Choroid plexus epithelial cell (primary cell): ENCODE measurements at places on chromosomes 13 and 19.

- peak; percentile 22 for DNase-seq
These were observed 21.9 kb downstream of the ONECUT3 start for GRCh38 chr19:1774989-1775772.

DNA sequence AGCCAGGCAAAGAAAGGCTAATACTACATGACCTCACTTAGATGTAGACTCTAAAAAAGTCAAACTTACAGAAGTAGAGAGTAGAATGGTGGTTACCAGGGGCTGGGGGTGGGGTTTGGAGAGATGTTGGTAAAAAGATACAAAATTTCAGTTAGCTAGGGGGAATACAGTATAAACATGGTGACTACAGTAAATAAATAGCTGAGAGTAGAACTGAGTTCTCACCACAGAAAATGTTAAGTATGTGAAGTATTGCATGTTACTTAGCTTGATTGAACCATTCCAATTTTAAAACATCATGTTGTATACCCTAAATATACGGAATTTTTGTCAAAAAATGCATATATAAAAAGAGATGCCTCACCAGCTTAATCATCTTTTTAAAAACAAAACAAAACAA lies 67.5 kb upstream of the DOCK9 start:
- DNase-seq, result peak; percentile 76

DNA sequence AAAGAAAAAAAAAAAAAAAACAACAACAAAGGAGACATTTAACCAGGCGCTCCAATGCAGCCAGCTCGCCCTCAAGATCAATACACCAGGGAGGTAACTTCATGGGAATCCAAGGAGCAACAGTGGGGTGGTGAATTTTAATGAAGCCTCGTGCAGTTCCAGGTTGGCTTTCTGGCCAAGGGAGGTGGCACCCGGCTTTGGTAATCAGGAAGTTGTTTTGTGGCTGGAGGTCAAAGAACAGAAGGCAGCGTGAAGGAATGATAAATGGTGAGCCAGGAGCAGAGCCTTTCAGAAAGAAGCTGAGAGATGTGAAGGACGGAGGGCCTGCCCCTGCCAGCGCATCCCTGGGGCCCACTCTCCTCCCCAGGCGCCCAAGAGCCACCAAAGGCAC lies 188.2 kb upstream of the TSC22D1 start:
- DNase-seq, result no peak

DNA sequence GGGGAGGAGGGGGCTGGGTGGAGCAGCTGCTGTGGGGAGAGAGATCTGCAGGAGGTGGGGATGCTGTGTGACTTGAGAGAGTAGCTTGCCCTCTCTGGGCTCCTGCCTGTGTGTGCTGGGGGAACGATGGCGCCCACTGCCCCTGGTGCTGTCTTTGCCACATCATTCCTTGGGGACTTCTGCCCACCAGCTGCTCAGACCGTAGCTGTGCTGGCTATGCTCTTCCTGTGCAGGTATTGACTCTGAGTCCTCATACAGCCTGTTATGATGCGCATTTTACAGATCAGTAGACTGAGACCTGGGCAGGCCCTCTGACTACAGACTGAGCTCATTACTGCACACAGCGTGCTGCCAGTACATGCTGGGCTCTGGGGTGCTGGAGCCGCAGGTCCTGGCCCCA lies 51.1 kb downstream of the DNM2 start:
- no peak for DNase-seq

DNA sequence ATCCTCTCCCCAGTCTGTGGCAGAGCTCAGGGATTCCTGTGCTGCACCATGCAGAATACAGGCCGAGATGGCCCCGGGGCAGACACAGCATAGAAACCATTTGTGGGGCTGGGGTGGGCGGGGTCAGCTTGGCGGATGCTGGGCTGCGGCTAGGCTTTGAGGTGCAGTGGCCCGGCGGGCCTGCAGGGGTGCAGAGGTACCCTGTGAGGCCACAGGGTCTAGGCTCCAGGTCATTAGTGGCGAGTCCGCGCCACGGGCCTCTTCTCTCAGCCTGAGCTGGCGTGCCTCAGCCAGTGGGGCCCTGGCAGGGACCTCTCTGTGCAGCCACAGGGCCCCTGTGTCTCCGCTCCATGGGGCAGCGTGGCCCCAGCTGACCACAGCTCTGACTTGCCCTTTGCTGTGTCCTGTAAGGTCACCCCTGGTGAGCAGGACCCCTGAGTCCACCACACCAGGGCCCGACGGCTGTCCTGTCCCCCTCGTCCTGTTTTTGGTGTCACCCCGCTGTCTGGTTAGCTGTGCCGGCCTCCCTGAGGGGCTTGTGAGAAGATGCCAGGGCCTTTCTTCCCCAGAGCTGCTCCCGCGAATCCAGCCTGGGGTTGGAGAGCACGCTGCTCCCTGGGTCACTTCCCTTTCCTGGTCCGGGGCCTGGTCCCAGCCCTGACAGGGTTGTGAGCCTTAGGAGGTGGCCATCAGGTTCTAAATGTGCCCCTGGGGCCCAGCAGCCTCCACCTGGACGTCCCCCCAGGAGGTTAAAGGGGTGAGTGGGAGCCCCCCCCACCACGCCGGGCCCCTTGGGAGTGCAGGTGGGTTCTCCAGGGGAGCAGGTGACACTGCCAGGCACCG lies 12.1 kb downstream of the KDM4B start:
- DNase-seq, result no peak

GRCh38 chr19:57637379-57637778 lies 4.4 kb downstream of the ZNF211 start:
- DNase-seq, result no peak

- no peak for DNase-seq
These were observed 17.1 kb downstream of the NUMBL start for GRCh38 chr19:40673397-40673796.

DNA sequence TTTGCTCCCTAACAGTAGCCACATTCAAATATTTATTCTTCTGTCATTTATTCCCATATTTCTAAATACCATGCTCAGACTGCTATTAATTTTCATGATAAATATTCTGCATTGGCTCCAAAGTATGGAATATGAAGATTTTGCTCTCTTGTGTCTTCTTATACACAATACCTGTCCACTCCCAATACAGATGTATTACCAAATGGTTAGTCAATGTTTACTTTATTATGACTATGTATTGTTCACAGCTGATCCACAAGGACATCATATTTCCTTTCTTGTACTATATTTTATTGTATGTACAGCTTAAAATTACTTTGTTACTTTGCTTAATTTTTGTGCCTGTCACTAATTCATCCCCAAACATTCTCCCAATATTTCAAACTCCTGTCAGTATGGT lies 322.3 kb downstream of the OXGR1 start:
- DNase-seq, result no peak

- DNase-seq, result no peak
These were observed 45.7 kb downstream of the NFIC start for GRCh38 chr19:3412066-3412465.

GRCh38 chr13:30120133-30120822 lies 187.1 kb downstream of the KATNAL1 start:
- no peak for DNase-seq
